CD8-positive, alpha-beta memory T cell (primary cell): ENCODE measurements at places on chromosomes 7 and 10. TPM values are rescaled to one million over a fixed set of nuclear protein-coding genes. Genes with fewer than 3 reads are reported as not detected.

- DNase-seq, result peak; percentile 35
- peaks cover 21% of the 10 kb centered on the region for H3K27me3 ChIP-seq
- no peak overlapping the region for H3K27ac ChIP-seq
- peaks cover 7% of the 10 kb centered on the region for H3K4me1 ChIP-seq
- H3K36me3 ChIP-seq, result no peaks in the 10 kb centered on the region
Observed at GRCh38 chr10:43265799-43266721, 805 bp downstream of the RASGEF1A start.

The CPVL gene
- total RNA-seq, result 1.3 TPM

The CAMK2B gene
- total RNA-seq, result 0.42 TPM

DNA sequence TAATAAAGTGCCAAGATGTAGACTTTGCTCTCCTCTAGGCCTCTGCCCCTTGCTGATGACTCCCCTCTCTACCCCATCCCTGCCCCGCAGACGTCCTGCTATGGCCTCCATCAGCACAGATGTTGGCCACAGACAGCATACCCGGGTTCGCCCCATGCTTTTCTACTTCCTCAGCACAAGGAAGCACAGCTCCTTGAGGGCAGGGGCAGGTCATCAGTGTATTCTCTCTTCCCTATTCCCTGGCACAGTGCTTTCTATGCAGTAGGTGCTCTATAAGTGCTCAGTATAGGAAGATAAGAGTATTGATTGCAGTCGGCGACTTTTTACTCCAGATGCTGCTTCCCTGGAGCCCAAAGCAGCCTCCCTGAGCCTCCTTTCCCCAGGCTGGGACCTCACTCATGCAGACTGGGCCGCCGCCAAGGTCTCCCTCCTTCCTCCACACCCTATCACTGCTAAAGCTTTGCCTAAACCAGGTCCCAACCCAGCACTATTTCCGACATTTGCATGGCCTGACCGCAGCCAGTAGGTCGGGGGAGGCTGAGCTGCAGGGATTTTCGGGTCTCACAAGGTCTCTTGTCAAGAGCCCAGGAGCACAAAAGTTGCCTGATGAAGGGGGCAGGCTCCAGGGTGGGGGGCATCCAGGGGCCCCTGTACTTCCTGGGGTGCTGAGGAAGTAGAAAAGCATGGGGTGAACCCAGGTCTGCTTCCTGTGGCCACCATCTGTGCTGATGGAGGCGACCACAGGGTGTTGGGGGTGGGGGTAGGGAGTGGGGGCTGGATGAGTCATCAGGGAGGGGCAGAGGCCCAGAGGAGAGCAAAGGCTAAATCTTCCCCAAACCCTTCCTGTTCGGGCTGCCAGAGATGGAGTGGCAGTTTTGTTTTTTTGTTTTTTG lies 8.0 kb downstream of the CALHM3 start:
- peak overlapping the region; percentile 37 for H3K4me3 ChIP-seq
- DNase-seq, result peak; percentile 61
- no peaks in the 10 kb centered on the region for H3K27me3 ChIP-seq
- H3K27ac ChIP-seq, result peak overlapping the region; percentile 36
- peaks cover 31% of the 10 kb centered on the region for H3K4me1 ChIP-seq

The FFAR4 gene
- total RNA-seq, result not detected

- no peak for DNase-seq
- H3K27me3 ChIP-seq, result no peaks in the 10 kb centered on the region
- H3K4me3 ChIP-seq, result no peak overlapping the region
- H3K27ac ChIP-seq, result no peak overlapping the region
Observed at GRCh38 chr7:23655433-23655832, 24.6 kb upstream of the FAM221A start.

DNA sequence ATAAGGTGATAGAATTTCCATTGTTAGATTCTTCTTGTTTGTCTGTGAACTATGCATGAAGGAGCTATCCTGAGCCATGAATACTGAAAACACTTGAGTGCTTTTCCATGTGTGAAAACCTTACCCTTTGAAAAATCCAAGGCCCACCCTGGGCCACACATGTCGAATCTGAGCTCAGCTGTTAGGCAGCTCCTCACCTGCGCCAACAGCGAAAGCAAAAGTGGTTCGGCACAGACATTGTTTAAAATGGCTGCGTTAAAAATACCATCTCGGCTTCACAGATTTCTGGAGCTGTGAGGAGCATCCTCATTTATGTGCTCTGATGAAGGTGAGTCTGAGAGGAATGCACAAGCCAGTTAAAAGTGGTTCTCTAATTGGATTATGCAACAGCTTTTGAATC lies 137.7 kb downstream of the NEUROD6 start:
- H3K36me3 ChIP-seq, result no peaks in the 10 kb centered on the region
- no peak overlapping the region for H3K27ac ChIP-seq
- H3K4me3 ChIP-seq, result no peak overlapping the region
- no peaks in the 10 kb centered on the region for H3K4me1 ChIP-seq

DNA sequence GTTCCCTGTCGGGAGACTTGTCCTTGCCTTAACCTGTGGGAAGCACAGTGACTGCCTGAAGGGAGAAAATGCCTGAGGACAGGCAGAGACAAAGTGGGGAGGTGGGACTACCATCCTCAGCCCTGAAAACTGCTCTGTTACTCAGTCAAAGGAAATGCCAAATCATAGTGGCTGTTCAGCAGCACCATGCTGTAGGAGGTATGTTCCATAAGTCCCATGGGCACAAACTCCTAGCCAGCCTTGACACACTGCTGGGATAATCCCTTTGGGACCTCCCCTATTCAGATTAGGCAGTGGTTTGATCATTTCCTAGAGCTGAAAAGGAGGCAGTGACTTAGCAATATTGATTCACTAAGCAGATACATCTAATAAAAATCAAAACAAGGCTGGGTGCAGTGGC lies 80.1 kb downstream of the MCU start:
- H3K4me1 ChIP-seq, result no peaks in the 10 kb centered on the region
- DNase-seq, result no peak
- H3K27me3 ChIP-seq, result no peaks in the 10 kb centered on the region
- no peak overlapping the region for H3K27ac ChIP-seq

- peaks cover 15% of the 10 kb centered on the region for H3K4me1 ChIP-seq
- H3K27me3 ChIP-seq, result no peaks in the 10 kb centered on the region
- no peak overlapping the region for H3K4me3 ChIP-seq
- no peak overlapping the region for H3K27ac ChIP-seq
- DNase-seq, result no peak
Observed at GRCh38 chr10:37860494-37861190, 3.2 kb upstream of the ZNF248 start.

The DNTT gene
- not detected for total RNA-seq

The MOGAT3 gene
- total RNA-seq, result not detected

The LRRTM3 gene
- total RNA-seq, result not detected

The AASS gene
- total RNA-seq, result 1.6 TPM

DNA sequence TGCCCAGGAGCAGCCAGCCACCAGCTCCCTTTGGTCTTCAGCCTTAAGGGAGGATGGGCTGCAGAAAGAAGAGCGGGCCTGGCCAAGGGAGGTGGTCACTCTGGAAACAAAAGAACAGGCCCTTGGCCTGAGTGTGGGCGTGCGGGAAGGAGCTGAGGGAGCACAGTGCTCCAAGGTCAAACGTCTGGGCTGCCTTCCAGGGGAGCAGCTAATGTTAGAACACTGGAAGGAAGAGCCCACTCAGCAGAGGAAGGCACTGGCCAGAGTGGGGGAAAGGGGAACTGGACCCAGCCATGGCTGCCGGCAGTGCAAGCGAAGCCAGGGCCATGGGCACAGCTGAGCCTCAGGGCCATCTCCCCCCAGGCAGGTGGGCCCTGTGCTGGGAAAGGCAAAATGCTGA lies 42.7 kb downstream of the FAM53B start:
- H3K36me3 ChIP-seq, result peaks cover 4% of the 10 kb centered on the region
- H3K4me3 ChIP-seq, result no peak overlapping the region
- peak overlapping the region; percentile 52 for H3K27ac ChIP-seq
- DNase-seq, result no peak

- no peaks in the 10 kb centered on the region for H3K27me3 ChIP-seq
- no peak for DNase-seq
- no peak overlapping the region for H3K27ac ChIP-seq
- no peak overlapping the region for H3K4me3 ChIP-seq
Observed at GRCh38 chr7:28560767-28561166, 148.4 kb downstream of the CREB5 start.

DNA sequence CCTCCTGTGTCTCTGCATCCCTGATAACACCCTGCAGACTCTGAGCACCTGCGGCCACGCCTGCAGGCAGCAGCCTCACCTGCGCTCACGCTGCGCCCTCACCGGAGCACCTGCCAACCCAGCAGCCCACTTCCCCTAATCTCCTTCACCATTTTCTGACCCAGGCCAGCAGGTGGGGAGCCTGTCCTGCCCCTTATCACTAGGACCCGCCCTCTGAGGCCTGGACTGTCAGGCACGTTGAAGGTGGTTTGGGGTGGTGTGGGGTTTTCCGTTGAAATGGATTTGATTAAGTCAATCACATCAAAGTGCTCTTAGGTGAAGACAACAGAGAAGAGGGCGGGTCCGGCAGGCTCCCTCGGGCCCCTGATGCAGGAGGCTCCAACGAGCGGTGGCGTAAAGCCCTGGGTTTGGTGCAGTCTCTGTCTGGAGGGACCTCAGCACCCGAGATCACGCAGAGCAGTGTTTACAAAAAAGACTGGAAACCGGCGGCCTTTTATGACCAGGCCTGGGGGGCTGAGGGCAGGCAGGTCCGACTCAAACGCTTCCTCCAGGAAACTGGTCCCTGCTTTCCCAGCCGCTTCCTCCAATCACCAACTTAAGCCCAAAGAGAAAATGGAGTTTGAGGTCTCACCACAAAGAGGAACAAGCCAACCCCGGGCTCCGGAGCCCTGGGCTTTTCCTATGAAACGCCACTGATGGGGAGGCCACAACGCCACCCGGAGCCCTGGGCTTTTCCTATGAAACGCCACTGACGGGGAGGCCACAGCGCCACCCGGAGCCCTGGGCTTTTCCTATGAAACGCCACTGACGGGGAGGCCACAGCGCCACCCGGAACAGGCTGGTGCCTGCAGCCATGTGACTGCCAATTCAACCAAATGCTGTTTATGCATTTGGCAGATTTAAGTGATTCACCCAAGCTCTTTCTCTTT lies 45.5 kb downstream of the DPYSL4 start:
- H3K27ac ChIP-seq, result no peak overlapping the region
- H3K36me3 ChIP-seq, result no peaks in the 10 kb centered on the region
- H3K4me1 ChIP-seq, result peaks cover 6% of the 10 kb centered on the region
- DNase-seq, result no peak

The OR2A42 gene
- not detected for total RNA-seq

DNA sequence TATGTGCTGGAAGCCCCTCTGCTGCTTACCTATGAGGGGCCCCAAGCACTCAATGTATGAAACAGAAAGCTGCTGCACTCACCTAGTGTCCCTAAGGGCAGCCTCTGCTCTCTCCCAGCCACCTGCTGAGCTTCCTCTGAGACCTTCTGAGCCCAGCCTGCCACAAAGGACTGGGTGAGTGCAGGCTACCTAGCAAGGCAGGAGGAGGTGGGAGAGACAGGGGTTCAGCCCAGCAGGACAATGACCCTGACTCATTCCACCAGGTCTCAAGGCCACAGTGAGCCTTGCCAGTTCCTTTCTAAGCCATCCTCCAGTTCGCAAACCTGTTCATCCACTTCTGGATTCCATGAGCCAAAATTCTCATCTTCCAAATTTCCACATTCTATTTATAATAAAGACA lies 16.3 kb downstream of the VOPP1 start:
- no peak overlapping the region for H3K4me3 ChIP-seq
- H3K4me1 ChIP-seq, result peaks cover 83% of the 10 kb centered on the region
- H3K27ac ChIP-seq, result no peak overlapping the region
- no peaks in the 10 kb centered on the region for H3K27me3 ChIP-seq

The SAP25 gene
- 13.9 TPM for total RNA-seq

DNA sequence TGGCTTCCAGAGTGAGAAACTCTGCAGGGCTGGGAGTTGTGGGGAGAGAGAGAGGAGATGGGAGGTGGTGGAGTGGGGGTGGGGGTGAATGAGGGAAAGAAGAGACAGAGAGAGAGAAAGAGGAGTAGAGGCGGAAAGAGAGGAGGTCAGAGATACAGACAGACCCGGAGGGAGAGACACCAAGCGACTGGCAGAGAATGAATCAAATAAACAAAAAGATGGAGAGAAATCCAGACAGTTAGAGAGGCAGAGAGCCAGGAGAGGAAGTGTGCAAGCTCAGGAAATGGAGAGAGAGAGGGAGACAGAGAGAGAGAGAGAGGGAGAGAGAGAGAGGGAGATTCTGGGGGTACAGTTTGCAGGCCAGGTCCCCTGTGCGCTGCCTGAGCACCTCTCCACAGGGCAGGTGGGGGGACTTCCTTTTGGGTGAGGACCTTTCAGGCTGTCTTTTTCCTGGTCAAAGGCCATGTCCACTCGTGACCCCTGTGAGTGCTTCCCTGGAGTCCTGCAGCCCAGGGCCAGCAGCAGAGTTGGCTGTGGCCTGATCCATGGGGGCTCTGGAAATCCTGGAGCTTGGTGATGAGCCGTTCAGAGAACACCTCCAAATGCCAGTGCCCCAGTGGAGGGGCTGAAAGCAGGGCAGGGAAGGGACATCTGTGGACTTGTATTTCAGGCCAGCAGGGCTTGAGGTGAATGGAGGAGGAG lies 25.0 kb upstream of the PCBD1 start:
- H3K4me3 ChIP-seq, result no peak overlapping the region
- no peaks in the 10 kb centered on the region for H3K27me3 ChIP-seq
- no peak overlapping the region for H3K27ac ChIP-seq
- DNase-seq, result no peak

- H3K27me3 ChIP-seq, result no peaks in the 10 kb centered on the region
- peaks cover 41% of the 10 kb centered on the region for H3K4me1 ChIP-seq
- peak overlapping the region; percentile 30 for H3K4me3 ChIP-seq
- H3K27ac ChIP-seq, result peak overlapping the region; percentile 43
Observed at GRCh38 chr10:62689712-62690111, 114.8 kb upstream of the ADO start.

- H3K36me3 ChIP-seq, result no peaks in the 10 kb centered on the region
- no peak overlapping the region for H3K4me3 ChIP-seq
- no peak overlapping the region for H3K27ac ChIP-seq
- DNase-seq, result no peak
Observed at GRCh38 chr10:79937701-79938151, 11.2 kb downstream of the SFTPD start.

DNA sequence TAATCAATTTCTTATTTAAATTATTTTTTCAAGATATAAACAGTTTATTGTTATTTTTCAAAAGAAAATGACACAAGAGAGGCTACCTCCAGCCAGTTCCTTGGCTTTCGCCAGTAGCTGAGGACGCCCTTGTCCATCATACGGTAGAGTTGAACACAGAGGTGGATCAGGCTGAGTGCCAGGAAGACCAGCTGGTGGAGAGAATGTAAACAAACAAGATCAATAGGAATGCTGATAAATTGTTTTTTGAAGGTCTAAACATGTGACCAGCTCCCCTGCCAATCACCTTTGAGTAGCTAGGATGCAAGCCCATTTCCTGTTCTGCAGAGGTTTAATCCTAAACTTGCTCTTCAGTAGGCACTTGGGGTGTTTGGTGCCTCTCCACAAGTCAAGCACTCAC lies 138.9 kb downstream of the PKD1L1 start:
- H3K27me3 ChIP-seq, result no peaks in the 10 kb centered on the region
- DNase-seq, result no peak
- H3K27ac ChIP-seq, result no peak overlapping the region
- H3K4me3 ChIP-seq, result no peak overlapping the region
